ENCODE measurements at places on chromosomes 13 and 19.

DNA sequence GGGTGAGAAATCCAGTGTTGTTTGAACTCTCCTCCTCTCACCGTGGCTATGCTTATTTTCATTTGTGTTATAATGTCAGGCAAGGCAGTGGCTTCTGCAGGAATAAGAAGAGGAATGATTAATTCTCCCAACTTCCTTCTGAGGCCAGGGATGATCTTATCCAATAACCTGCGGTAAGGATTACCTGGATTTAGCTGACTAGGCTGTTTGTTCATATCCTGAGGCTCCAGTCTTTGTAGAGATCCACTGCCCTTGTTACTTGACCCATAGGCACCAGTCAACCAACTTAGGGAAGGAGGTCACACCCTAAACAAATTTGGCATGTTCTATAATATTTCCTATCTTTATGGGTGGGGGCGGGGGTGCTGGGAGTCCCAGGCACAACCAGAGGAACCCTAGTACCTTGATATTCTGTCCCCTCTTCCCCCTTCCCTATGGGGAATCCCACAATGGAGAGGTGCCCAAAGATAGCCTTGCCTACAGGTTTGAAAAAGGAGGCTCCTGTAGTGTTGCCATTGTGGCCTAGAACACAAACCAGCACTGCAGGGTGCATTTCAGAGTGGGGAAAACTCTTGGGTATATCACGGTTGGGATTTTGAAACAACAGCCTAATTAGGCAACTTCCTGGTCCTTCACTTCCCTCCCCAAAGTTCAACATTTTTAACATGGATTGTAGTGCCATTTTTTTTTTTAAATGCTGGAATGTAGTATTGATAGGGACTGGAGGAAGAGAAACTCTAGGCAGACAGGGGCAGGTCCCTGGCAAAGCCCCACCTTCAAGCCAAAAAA lies 977.5 kb upstream of the SPRY2 start:
- DNase-seq, result no peak

GRCh38 chr13:110731072-110731471 lies 17.6 kb downstream of the ING1 start:
- no peak for DNase-seq

DNA sequence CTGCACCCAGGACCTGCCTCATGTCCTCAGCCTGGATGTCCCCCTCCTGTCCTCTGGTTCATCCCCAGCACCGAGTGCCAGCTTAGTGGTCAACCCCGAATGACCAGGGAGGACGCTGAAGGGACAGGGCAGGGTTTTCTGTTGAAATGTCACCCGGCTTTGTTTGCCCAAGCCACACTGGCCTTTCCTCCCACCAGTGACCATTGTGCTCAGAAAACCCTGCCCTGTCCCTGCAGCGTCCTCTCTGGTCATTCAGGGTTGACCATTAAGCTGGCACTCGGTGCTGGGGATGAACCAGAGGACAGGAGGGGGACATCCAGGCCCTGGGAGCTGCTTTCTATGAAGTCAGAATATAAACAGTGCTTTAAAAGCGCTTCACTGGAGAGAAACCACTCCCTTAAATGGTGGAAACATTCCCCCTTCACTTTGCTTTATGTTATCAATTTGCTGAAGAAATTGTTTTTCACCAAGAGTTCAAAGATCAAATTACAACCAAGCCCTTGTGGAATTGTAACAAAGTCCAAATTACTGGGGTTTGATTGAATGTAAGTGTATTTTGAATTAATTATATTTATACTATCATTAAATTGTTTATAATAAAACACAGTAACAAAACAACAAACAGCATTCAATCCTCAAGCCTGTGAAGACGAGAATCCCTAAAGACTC lies 21.4 kb downstream of the CARS2 start:
- no peak for DNase-seq

DNA sequence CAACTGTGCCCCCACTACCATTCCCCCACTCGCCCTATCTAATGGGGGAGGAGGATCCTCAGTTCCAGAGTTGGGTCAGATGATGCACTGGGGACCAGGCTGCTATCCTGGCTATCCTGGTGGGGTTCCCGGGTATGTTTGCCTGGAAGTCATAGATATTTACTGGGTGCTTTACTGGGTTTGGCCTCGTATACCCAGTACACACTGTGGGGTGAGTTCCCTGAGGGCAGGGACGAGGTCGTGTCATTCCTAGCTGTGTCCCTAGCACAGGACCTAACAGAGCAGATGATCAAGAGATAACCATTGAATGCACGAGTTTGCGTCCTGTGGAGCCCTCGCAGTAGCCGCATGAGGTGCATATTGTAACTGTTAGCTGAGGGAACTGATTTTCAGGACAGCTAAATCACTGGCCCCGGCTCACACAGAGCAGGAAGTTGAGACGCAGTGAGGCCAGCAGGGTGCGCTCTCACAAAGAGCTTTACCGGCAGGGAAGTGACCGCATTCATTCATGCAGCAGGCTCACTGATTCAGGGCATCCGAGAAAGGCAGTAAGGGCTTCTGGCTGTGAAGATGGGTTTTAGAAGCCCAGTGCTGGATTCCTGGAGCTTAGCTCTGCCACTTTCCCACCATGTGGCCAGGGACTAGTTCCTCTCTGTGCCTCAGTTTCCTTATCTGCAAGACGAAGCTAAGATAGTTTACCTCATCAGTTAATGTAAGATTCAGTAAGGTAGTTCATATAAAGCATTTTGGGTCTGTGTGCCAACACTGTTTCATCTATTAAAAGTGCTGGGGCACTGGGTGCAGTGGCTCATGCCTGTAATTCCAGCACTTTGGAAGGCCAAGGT lies 6.0 kb downstream of the RUVBL2 start:
- no peak for DNase-seq

GRCh38 chr19:17104679-17105078 lies 29.1 kb downstream of the MYO9B start:
- DNase-seq, result no peak

GRCh38 chr13:54029226-54029625 lies 1000.6 kb downstream of the OLFM4 start:
- DNase-seq, result no peak

DNA sequence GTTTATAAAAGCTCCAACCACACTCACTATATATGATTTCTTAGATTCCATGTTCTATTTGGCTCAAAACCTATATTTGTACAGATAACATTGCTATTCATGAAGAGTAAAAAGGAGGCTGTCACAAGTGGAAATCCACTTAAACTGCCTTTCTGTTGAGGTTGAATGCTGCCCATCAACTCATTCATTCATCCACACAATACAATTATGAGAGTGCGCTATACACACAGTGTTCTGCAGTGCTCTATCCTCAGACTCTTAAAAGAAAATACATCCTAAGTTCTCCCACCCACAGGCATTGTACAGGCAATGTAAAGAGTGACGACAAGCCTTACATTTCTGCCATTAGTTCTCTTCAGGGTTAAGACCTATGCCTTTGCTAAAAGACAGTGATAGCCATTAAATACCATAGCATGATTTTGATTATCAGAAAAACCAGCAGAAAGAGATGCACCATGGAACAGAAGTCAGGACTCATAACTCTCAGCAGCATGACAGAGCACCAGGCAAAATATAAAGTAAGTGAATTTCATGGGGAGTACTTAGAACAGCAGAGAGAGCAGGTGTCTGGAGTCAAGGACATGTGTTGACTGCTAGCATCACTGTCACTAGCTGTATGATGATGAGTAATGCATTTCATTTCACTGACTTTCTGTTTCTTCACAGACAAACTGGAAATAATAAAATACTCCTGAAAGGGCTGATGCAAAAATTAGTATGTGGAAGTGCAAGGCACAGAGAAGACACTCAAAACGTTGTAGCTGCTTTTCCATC lies 218.0 kb downstream of the RBM26 start:
- no peak for DNase-seq

DNA sequence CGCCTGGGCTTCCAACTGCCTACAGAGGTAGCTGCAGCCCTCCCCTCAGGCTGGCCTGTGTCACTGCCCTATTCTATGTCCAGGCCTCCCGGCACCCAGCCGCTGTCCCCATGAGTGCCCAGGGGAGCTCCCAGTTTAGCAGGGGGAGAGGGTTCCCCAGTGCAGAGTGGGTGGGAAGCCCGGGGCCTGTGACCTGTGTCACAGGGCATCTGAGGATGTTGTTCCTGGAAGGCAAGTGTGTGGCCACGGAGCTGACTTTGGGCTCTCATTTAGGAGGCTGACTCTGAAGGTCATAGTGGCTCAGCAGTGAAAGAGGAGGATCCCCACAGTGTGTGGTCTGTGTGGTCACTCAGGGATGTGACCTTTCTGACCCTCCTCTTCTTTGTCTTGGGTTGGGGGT lies 25.1 kb downstream of the PPP1R37 start:
- DNase-seq, result no peak

DNA sequence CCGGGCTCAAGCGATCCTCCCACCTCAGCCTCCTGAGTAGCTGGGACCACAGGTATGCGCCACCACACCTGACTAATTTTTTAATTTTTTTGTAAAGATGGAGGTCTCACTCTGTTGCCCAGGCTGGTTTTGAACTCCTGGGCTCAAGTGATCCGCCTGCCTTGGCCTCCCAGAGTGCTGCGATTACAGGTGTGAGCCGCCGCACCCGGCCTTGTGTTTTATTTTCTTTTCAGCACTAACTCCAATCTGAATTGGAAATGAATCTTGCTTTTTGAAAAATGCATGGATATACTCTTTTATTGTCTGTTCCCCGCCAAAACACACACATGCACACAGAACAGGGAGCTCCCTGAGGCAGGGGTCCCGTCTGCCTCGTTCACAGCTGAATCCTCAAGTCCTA lies 1.3 kb upstream of the ISOC2 start:
- no peak for DNase-seq

- no peak for DNase-seq
These were observed 13.5 kb downstream of the ERICH4 start for GRCh38 chr19:41456342-41456918.

DNA sequence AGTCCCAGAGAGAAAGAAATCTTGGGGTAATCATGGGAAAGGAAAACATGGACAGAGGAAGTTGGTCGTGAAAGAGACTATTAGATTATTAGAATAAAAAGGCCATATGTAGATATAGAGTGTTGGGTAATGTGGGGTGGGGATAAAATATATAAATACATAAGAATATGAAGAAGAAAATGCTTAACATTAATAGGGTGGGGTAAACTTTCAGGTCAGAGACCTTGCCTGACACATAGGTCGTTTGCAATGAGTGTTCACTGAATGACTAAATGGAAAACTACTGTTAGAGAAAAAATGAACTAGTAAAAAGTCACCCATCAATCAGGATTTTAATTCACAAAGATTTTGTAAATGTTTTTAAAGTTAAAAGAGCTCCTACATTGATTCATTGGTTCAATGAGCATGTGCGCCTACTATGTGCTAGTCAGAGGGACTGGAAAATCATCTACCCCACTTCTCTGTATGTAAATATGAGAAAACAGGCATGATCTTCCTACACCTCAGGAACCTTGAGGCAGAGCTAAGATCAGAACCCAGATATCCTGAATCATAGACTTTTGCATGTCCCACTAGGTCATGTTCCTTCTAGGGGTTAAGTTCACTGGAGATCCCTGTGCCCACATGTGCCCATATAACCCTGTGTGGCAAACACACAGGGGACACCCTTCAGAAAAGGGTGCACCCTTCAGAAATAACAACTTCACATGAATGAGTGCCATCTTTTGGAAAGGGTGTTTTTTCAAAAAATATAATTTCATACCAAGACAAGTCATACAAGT lies 24.6 kb upstream of the KLF12 start:
- DNase-seq, result no peak

- DNase-seq, result no peak
These were observed 20.4 kb downstream of the LMTK3 start for GRCh38 chr19:48490981-48491792.

DNA sequence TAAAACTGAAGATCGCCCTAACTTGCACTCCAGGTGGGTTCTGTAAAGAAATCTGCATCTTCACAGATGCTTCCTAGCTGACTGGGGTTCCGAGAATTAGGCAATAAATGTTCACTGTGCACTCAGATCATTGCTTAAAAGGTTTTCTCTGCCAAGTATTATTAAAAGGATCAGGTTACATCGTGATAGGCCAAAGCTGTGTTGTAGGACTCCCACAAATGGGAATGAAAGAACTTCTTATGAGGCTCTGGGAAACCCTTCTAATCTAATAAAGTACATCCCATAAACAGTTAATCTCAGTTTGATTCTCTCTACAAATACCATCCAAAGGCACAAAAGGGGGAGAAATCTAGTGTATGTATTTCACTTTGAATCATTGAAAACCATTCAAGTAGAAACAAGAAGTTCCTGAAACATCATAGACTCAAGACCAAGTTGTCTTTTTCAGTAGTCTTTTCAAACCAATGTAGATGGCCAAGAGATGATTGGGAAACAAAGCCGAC lies 7.1 kb upstream of the POU4F1 start:
- no peak for DNase-seq

DNA sequence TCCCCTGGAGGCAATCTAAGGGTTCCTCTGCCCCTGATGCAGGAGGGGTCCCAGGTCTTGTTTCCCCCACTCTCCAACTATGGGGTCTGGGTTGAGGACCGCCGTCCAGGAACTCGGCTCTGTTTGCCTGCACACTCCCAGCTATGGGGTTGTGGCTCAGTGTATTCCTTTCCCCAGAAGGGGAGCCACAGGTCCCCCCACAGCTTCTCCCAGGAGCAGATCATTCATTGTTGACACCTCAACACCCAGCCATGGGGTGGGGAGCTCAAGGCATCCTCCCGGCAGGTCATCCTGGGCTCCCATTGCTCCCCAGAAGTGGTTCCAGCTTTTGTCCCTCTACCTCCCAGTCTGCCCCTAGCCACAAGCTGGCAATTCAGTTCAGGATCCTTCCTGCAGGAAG lies 975 bp downstream of the ZNF358 start:
- DNase-seq, result no peak

GRCh38 chr19:16824658-16825311 lies 4.4 kb upstream of the SIN3B start:
- no peak for DNase-seq

- no peak for DNase-seq
These were observed 13.4 kb downstream of the TECR start for GRCh38 chr19:14542711-14543328.

- DNase-seq, result no peak
These were observed 657.4 kb upstream of the ATXN8OS start for GRCh38 chr13:69450245-69450644.

GRCh38 chr13:20360835-20361412 lies 128.8 kb upstream of the GJB6 start:
- no peak for DNase-seq

DNA sequence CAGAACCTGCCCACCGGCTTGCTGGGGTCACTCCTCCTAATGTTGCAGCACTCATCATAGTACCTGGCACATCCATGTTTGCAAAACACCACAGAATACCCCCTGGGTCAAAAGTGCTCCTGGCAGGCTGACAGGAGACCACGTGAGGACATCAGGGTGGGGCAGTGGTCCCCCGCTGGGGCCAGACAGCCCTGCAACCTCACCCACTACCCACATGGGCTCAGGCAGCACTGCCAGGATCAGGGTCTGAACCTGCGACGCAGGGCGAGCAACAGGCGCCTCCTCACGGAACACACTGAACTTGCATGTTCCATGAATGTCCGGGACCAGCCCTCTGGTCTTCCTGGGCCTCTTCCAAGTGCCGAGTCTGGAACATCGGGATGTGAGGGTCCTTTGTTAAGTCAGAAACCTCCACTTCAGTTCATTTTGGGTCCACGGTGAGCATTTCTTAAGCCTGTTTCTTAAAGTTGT lies 1.4 kb upstream of the SLC7A9 start:
- no peak for DNase-seq
